ENCODE measurements at places on chromosomes 16 and 17. TPM values are rescaled to one million over a fixed set of nuclear protein-coding genes. Genes with fewer than 3 reads are reported as not detected.

GRCh38 chr17:43790311-43790940 lies 10.2 kb downstream of the CFAP97D1 start:
- H3K27me3 ChIP-seq: peaks cover 19% of the 10 kb centered on the region
- peaks cover 12% of the 10 kb centered on the region for H3K4me1 ChIP-seq
- no peak for DNase-seq
- H3K36me3 ChIP-seq: no peaks in the 10 kb centered on the region

DNA sequence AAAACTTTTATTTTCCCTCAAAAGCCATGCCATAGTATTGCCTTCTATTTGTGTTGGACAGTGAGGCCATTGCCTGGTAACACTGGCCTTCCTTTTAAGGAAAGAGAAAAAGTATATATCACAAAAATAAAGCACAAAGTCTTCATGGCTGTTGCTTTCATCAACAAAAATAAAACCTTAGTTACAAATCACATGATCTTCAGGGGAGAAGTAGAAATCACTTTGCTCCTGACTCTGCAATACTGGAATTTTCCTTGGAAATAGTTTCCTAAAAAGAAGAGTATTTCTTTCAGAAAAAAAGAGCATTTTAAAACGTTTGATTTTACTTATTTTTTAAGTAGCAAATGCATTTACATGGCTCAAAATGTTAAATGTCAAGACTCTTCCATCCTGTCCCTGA lies 41.9 kb downstream of the FAM20A start:
- H3K36me3 ChIP-seq: no peaks in the 10 kb centered on the region
- no peaks in the 10 kb centered on the region for H3K4me1 ChIP-seq
- H3K27me3 ChIP-seq: no peaks in the 10 kb centered on the region
- no peak overlapping the region for H3K27ac ChIP-seq
- H3K4me3 ChIP-seq: no peak overlapping the region

DNA sequence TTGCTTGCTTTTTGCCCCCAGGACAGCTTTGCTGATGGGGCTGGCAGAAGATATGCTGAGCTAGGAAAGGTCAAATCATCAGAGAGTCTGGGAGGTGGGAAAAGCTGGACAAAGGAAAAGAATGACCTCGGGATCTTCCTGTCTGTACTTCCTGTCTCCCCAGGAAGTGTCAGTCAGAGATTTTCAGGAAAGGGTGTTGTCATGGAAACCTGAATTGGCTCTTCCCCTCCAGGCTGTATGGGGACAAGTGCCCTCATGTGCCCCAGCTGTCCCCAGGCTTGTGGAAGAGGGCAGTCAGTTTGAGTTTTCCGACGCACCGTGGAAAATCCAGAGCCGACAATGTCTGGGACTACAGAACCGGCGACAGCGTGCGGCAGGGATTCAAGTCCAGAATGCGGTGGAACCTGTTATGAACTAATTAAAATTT lies 122.7 kb upstream of the ZFHX3 start:
- H3K36me3 ChIP-seq: peaks cover 5% of the 10 kb centered on the region
- peaks cover 24% of the 10 kb centered on the region for H3K4me1 ChIP-seq
- H3K4me3 ChIP-seq: peak overlapping the region; percentile 11
- peaks cover 62% of the 10 kb centered on the region for H3K27me3 ChIP-seq
- peak; percentile 12 for DNase-seq

DNA sequence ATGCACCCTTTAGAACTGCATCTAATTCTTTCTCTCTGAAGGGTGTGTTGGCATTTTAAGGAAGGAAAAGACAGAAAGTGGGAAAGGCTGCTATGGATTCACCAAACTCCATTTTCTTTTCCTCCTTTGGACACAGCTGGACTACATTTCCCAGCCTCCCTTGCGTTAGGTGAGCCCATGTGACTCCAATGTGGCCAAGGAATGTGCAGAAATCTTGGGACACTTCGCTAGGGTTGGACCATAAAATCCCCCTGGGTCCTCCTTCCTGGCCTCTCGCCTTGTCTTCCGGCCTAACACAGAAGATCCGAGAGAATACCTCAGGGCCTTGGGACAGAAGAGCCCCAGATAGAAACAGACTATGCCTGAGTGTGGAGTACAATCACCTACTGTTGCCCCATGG lies 56.3 kb downstream of the ABCC12 start:
- H3K36me3 ChIP-seq: no peaks in the 10 kb centered on the region
- H3K27ac ChIP-seq: no peak overlapping the region
- H3K4me1 ChIP-seq: no peaks in the 10 kb centered on the region
- no peak for DNase-seq
- no peak overlapping the region for H3K4me3 ChIP-seq

DNA sequence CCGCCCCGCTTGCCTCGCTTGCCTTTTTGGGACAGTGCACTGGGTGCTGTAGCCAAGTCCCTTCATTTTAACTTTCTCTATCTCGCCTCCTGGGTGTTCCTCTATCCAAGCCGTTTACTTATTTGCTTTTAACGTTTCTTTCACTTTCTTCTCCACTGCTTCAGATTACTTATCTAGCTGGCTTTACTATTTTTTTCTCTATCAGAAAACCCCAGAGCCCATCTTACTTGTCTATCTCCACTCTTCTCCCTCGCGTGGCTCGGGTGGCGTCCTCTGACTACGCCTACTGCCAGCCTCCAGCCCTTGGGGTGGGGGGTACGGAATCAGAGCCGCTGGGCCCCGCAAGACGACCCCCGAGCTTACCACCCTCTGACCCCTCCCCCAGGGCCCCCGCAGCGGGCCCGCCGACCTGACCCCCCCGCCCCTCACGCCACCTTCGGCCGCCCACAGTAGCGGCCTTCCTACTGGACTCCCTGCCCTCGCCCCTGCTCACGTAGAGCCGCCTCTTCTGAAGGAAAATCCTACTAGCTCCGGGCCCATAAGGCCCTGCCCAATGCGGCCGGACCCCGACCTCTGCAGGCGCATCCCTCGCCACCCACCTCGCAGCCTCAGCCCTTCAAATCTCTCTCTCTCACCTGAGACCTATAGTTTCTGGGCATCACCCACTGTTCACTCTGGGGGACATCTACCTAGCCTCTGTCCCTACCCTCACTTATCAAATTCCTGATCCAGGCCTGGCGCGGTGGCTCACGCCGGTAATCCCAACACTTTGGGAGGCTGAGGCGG lies 1.0 kb upstream of the SLC12A4 start:
- H3K4me3 ChIP-seq: peak overlapping the region; percentile 85
- no peak for DNase-seq
- H3K27ac ChIP-seq: peak overlapping the region; percentile 69

DNA sequence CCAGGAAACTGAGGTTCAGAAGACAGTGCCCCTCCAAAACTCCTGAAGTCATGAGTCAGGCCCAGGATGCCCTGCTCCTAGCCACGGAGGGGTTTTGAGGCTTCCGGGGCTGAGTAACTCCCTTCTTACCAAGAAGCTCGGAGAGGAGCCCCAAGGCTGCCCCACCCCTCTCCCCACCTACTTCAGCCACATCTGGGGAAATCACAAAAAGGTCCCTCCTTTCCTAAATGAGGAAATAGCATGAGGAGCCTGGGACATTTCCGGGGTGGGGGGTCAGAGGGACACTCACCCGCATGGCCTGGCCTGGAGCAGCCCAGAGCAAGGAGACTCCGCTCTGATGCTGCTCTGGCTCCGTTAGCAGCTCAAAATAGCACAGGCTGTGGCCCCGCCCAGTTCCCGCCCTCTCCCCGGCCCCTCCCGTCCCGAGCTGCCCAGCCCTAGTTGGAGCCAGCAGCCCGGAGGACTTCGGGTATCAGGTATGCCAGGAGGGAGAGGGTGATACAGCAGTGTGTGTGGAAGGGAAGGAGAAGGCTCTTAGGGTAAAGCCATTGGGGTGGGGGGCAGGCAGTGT lies 40.1 kb downstream of the MYO18A start:
- H3K27me3 ChIP-seq: no peaks in the 10 kb centered on the region
- peaks cover 4% of the 10 kb centered on the region for H3K36me3 ChIP-seq
- peaks cover 33% of the 10 kb centered on the region for H3K4me1 ChIP-seq
- no peak overlapping the region for H3K4me3 ChIP-seq
- peak; percentile 56 for DNase-seq

DNA sequence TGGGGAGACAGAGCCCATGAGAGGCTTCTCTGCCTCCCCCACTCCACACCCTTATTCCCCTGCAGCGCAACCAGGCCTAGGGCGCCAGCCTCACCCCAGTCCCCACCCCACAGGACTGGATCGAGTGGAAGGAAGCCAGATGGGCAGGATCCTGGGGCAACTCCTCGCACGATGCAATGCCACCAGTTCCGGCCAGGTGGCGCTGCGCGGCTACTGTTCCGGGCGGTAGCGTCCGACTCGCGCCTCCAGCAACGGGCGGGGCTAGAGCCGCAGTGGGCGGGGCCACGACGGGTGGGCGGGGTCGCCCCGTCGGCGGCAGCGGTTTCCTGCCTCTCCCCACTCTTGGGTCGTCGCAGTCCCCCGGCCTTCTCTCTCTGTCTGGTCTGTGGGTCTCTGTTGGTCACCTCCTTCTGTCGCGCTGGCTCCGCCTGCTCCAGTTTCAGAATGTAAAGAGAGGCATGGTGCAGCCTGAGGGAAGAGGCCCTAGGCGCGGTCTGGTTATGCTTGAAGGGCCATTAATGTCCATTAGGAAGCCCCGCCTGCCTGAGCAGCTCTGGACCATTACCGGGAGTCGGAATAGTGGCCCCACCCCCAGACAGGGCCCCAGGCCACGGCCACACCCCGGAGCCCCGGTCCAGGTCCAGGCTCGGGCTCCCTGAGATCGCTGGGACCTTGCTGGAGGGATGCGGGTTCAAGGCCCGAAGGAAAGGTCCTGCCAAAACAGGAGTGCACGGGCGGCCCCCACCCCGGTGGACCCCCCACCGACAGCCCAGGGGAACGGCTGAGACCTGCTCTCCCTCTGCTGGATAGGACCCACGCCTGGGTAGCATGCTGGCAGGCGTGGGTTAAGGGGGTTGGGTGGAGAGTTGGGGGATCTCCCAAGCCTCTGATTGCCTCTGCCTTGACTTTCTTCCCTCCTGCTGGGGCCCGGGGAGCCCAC lies 3.3 kb upstream of the NHERF2 start:
- peaks cover 56% of the 10 kb centered on the region for H3K27me3 ChIP-seq
- DNase-seq: peak; percentile 97
- peaks cover 41% of the 10 kb centered on the region for H3K4me1 ChIP-seq
- H3K4me3 ChIP-seq: peak overlapping the region; percentile 73

GRCh38 chr17:7548585-7549400 lies at the start of gene TNFSF12:
TSS of gene TNFSF12 (plus strand) at chr17:7549058. CDS start at chr17:7549154, 96 bp downstream.
- peak; percentile 16 for DNase-seq
- peaks cover 16% of the 10 kb centered on the region for H3K4me1 ChIP-seq
- peaks cover 6% of the 10 kb centered on the region for H3K36me3 ChIP-seq
- no peaks in the 10 kb centered on the region for H3K27me3 ChIP-seq

GRCh38 chr17:76714822-76715495 lies 4.2 kb upstream of the MXRA7 start:
- no peak overlapping the region for H3K27ac ChIP-seq
- H3K36me3 ChIP-seq: peaks cover 58% of the 10 kb centered on the region
- H3K27me3 ChIP-seq: no peaks in the 10 kb centered on the region

DNA sequence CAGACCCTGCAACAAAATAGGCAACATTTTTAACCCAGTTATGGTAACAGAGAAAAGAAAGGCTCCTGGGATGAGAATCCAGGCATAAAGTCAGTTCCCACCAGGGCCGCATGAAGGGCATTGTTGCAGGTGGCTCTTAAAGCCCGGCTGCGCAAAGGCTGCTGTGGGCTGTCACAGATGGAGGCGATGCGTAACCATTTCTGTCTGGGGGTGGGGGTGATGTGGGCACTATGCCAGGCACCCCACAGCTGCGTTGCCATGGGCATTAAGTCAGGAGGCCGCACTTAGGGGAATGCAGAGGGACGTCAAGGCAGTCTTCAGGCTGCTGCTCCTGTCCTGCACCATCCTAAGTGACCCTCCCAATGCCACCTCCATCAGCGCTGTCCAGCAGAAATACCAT lies 228.4 kb downstream of the CPPED1 start:
- no peak overlapping the region for H3K4me3 ChIP-seq
- H3K27ac ChIP-seq: no peak overlapping the region
- peaks cover 9% of the 10 kb centered on the region for H3K4me1 ChIP-seq
- no peak for DNase-seq
- no peaks in the 10 kb centered on the region for H3K36me3 ChIP-seq

DNA sequence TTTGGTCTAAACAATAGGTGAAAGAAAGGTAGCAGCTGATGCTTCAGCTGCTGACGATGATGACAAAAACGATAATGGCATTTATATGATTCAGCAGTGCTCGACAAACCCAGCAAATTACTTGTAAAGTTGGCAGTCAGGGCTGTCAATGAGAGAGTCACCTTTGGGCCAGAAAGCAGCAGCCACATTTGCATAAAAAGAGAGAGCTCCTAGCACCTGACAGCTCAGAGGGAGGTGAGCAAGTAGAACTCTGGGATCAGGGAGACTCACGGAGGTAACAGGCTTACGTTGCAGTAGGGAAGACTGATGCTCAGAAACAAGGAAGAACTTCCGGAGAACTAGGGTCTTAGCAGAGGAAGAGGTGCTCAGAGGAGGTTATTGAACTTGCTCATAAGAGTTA lies 291.9 kb upstream of the ZFHX3 start:
- H3K27ac ChIP-seq: no peak overlapping the region
- H3K4me3 ChIP-seq: no peak overlapping the region
- H3K36me3 ChIP-seq: no peaks in the 10 kb centered on the region
- no peaks in the 10 kb centered on the region for H3K4me1 ChIP-seq
- no peak for DNase-seq
- H3K27me3 ChIP-seq: peaks cover 32% of the 10 kb centered on the region

DNA sequence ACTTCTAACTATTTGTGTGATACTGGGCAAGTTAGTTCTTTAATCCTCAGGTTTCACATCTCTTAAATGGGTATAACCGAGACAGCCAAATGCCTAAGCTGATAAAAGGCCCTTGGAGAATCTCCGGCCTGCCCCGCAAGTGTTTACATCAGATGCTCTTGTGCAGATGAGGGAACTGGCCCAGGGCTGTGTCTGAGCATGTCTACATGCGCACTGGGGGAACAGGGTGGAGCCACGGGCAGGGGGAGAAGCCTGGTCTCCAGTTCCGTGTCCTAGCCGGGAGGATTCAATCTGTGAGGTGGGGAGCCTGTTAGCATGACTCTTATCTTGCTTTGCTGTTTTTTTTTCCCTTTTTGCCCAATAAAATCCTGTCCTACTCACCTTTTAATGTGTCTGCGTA lies 222.9 kb downstream of the CDH8 start:
- H3K36me3 ChIP-seq: no peaks in the 10 kb centered on the region
- H3K4me3 ChIP-seq: no peak overlapping the region
- H3K27me3 ChIP-seq: no peaks in the 10 kb centered on the region
- no peak for DNase-seq
- no peak overlapping the region for H3K27ac ChIP-seq
- no peaks in the 10 kb centered on the region for H3K4me1 ChIP-seq

GRCh38 chr17:44636562-44636961 lies 19.7 kb upstream of the MEIOC start:
- H3K27ac ChIP-seq: no peak overlapping the region
- peaks cover 4% of the 10 kb centered on the region for H3K27me3 ChIP-seq

Gene DNASE1L2
- 5.7 TPM for total RNA-seq

Gene OGFOD1
- total RNA-seq: 60.6 TPM

Gene RPGRIP1L
- total RNA-seq: 16.6 TPM

Gene CDH11
- not detected for total RNA-seq
